Mesothelial cell of epicardium (in vitro differentiated cells): ENCODE measurements at places on chromosomes 4 and X. TPM values are rescaled to one million over a fixed set of nuclear protein-coding genes. Genes with fewer than 3 reads are reported as not detected.

Gene PPP1R2C
- not detected in 3 replicates for total RNA-seq

Gene SHISA3
- total RNA-seq = 3.2 to 3.6 TPM (median 3.3 TPM) in 3 replicates

DNA sequence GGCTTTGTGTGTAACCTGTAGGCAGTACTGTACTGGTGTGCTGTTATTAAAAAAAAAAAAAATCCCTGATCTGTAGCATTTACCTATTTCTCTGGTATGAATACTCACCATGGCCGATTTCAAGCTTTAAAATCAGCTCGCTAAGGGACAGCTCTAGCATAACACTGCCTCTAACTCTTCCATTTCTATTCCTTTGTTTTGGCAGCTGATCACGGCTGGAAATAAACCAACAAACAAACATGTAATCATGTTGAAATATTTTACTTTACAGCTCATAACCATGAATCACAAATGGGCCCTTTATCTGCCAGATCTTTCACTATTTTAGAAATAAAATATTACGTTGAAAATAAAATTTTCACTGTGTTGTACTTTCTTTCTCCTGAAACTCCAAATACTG lies 60.5 kb upstream of the IL15 start:
- DNase-seq = no peak
- peaks cover 10% of the 10 kb centered on the region for H3K4me1 ChIP-seq
- no peaks in the 10 kb centered on the region for H3K27me3 ChIP-seq

DNA sequence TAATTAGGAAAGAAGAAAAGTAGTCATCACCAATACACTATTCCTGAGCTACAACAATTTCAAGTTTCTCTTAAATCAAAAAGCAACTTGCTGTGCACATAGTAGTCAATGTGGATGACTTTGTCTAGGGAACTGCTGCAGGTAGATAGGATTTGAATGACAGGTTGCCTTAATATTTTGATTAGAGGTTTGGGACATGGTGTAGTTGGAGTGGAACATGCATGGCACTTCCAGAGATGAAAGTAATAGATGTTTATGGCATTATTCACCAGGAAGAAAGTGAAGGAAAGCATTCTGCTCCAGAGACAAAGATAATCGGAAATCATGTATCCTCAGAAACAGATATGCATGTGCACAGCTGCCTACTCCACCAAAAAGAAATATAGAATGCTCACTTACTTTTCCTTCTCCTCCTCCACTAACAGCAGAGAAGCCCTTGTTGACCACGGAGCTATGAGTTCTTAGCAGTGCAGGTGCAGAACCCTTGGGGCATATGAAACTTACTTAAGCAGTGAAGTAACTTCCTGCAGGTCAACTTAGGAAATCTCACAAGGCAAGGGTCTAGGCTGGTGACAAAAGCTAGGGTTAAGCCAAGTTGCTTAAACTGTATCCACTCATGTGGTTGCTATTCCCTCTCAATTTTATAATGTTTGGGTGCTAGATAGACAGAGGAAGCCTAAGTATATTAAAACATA lies 390.8 kb downstream of the HNRNPD start:
- H3K4me3 ChIP-seq = no peak overlapping the region
- no peak for DNase-seq
- H3K4me1 ChIP-seq = no peaks in the 10 kb centered on the region

DNA sequence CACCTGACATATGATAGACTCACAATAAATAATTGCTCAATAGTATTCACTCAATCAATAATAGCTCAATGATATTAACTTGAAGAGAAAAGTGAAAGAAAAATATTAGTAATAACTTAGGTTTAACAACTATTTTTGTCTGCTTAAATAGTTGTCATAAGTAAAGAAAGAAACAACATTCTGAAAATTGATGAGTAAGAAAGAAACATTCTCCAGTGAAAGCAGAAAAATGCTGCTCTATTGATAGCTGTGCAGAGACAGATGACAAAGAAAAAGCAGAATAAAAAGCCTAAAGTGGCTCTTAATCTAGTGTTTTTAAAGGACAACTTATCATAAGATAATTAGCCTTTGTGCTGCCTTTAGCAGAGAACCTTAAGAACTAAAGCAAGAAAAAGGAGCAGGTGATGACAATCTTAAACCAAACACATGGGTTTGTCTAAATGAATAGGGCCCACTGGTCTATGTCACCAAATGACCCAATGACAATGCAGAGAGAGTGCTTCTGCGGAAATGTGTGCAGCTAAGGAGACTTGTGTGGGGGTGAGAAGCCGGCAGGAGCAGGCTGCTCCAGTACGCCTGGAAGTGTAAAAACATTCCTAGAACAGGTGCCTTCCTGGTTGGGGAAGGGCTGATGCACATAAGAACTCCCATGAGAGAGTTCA lies 13.2 kb downstream of the HS3ST1 start:
- peaks cover 1% of the 10 kb centered on the region for H3K36me3 ChIP-seq
- no peak for DNase-seq
- no peak overlapping the region for H3K27ac ChIP-seq
- peaks cover 29% of the 10 kb centered on the region for H3K4me1 ChIP-seq
- H3K27me3 ChIP-seq = no peaks in the 10 kb centered on the region

DNA sequence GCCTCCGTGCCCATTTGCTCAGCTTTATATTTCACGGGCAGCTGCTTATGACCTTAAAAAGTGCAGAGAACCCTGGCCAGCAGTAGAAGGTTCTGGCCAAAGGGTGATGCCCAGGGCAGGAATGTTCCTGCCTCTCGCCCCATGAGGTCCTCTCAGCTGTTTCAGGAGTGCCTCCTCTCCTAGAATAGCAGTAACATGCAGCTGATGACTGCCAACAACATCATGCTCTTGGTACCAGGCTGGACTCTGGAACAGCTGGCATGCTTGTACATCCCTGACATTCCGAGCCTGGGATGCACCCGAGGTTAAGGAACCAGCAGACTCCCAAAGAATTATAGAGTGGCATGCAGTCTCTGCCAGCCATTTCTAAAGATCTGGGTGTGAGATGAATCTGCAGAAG lies 11.7 kb upstream of the TENM3 start:
- H3K27me3 ChIP-seq = no peaks in the 10 kb centered on the region
- H3K36me3 ChIP-seq = no peaks in the 10 kb centered on the region
- H3K4me3 ChIP-seq = no peak overlapping the region
- H3K4me1 ChIP-seq = peaks cover 30% of the 10 kb centered on the region
- no peak for DNase-seq
